ENCODE measurements at places on chromosomes 4 and X.

DNA sequence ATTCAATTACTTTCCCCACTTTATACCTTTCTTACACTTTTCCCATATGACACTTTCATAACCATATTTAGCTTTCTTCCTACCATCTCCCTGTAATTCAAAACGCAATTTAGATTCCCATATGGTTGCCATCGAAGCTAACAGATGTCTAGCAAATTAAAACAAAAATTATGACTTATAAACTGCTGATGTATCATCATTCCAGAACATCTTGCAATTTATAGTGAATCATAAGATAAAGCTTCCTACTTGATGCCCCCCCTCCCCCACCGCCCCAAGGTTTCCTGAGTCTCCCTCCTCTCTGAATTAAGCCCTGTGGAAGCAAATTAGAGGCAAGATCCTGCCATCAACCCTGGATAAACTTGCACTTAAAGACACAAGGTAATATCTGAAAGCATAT is 5.4 kb downstream of the TSPAN5 start:
- no peaks in the 10 kb centered on the region for H3K27me3 ChIP-seq
- H3K36me3 ChIP-seq: no peaks in the 10 kb centered on the region
- H3K27ac ChIP-seq: no peak overlapping the region
- H3K4me1 ChIP-seq: no peaks in the 10 kb centered on the region

DNA sequence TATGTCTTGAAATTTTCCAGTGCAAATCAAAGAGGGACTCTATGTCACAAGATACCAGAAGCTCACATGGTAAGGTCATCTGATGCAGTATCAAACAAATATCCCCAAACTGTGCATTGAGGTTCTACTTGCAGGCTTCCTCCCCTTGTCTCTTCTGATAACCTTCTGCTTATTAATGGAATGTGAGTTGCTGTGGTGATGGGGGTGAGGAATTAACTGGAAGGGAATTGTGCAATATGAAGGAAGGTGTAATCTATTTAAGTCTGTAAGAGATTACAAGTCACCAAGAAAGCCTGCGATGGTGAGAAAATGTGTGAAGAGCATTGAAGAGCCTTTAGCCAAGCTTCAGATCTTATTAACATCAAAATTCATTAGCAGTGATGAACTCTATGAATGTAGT is 15.4 kb upstream of the MAGED1 start:
- no peak overlapping the region for H3K4me3 ChIP-seq
- H3K27ac ChIP-seq: no peak overlapping the region
- H3K36me3 ChIP-seq: no peaks in the 10 kb centered on the region

DNA sequence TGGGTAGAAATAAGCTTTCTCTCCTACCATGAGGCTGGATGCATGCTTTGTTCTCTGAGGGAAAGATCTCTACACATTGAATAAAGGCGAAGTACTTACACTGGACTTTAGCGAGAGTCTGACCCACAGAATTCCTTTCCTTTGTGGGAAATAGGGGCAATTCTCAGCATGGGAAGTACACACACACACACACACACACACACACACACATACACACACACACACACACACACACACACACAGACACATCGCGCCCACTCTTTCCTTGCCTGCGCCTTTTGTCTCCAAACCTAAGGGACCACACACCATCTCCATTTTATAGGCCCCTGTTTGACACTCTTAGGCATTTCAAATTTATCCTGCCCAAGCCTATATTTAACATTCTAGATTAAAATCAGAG is 83.8 kb downstream of the LUZP4 start:
- no peaks in the 10 kb centered on the region for H3K4me1 ChIP-seq
- H3K4me3 ChIP-seq: no peak overlapping the region
- no peaks in the 10 kb centered on the region for H3K36me3 ChIP-seq
- H3K27ac ChIP-seq: no peak overlapping the region
- DNase-seq: no peak
- no peaks in the 10 kb centered on the region for H3K27me3 ChIP-seq

DNA sequence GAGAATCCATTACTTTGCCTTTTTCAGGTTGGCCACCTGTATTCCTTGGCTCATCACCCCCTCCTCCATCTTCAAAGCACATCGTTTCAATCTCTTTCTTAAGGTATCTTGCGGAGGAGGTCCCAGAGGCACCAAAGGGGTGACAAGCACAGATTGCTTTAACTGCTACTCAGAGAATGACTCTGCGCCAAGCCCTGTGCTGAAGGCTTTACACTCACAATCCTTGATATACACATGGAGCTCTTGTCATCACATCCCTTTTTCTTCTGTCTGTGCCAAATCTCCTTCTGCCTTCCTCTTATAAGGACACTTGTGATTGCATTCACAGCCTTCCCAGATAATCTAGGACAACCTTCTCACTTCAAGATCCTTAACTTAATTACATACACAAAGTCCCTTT is 134.7 kb upstream of the MAMLD1 start:
- DNase-seq: peak; percentile 26
- H3K36me3 ChIP-seq: no peaks in the 10 kb centered on the region
- no peak overlapping the region for H3K4me3 ChIP-seq
- H3K27ac ChIP-seq: no peak overlapping the region
- no peaks in the 10 kb centered on the region for H3K4me1 ChIP-seq

GRCh38 chr4:61210186-61210939 is 10.2 kb downstream of the ADGRL3 start:
- H3K27ac ChIP-seq: no peak overlapping the region
- H3K27me3 ChIP-seq: no peaks in the 10 kb centered on the region
- no peaks in the 10 kb centered on the region for H3K4me1 ChIP-seq
- H3K36me3 ChIP-seq: no peaks in the 10 kb centered on the region

DNA sequence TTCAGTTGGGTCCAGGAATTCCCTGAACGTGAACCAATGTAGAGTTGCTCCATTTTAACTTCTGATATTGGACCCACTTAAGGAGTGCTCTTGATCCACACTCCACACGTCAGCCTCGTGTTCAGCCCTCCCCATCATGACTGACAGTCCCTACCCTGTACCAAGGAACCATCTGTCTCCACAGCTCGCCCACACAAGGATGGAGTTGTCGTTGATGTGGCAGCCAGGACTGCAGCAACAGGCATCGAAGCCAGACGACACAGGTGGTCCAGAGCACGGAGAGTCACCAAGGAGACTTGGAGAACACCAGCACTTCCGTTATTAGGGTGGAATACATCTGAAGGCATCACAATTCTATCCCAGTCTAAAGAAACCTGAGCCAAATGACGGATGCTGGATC is 472.1 kb upstream of the NR3C2 start:
- no peak overlapping the region for H3K27ac ChIP-seq
- H3K4me1 ChIP-seq: no peaks in the 10 kb centered on the region
- DNase-seq: no peak
- no peak overlapping the region for H3K4me3 ChIP-seq

GRCh38 chrX:40415675-40416074 is 165.1 kb upstream of the ATP6AP2 start:
- no peak overlapping the region for H3K27ac ChIP-seq
- no peaks in the 10 kb centered on the region for H3K4me1 ChIP-seq
- H3K27me3 ChIP-seq: no peaks in the 10 kb centered on the region
- H3K36me3 ChIP-seq: no peaks in the 10 kb centered on the region
- no peak overlapping the region for H3K4me3 ChIP-seq

DNA sequence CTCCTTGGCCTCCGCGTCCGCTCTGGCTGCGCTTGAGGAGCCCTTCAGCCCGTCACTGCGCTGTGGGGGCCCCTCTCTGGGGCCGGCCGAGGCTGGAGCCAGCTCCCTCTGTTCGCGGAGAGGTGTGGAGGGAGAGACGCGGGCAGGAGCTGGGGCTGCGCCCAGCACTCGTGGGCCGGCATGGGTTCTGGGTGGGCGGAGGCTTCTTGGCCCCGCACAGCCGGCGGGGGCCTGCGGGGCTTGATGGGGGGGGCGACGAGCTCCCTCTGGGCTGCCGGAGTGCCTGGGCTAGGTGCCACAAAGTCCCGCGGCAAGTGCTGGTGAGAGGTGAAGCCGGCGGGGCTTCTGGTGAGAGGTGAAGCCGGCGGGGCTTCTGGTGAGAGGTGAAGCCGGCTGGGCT is 61.9 kb downstream of the ANKRD50 start:
- no peaks in the 10 kb centered on the region for H3K36me3 ChIP-seq
- DNase-seq: no peak
- no peak overlapping the region for H3K4me3 ChIP-seq
- H3K27me3 ChIP-seq: no peaks in the 10 kb centered on the region

GRCh38 chrX:133265331-133265730 is 47.2 kb upstream of the TFDP3 start:
- DNase-seq: no peak
- no peaks in the 10 kb centered on the region for H3K4me1 ChIP-seq
- no peaks in the 10 kb centered on the region for H3K27me3 ChIP-seq

DNA sequence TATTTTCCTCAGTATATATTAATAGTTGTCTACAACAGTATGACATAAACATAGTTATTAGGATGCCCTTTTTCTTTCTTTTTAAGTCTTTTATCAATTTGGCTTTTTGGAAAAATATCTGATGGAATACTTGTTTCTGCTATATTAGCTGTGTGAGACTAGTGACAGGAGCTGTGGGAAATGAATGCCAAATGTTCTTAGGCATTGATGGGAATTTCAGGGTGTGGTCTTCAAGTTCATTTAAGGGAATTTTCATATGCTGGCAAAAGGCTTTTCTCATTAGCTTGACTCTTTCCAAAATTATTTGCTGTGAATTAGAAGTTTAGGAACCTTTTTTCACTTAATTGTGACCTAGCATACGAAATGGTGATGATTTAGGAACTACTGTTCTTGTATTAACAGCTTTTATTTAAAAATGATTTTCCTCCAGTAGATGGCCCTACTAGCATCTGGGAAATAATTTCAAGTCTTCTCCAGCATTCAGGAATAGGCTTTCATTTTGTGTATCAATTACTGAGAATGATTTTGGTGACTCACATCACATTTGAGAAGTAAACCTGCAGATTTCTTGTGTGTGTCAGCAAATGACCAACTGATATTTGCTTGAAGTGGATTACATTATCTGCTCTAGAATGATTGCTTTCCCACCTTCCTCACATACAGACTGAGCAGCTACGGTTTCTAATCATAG is 70.9 kb downstream of the HTT start:
- peaks cover 46% of the 10 kb centered on the region for H3K36me3 ChIP-seq
- H3K27ac ChIP-seq: no peak overlapping the region
- no peak overlapping the region for H3K4me3 ChIP-seq
- H3K27me3 ChIP-seq: no peaks in the 10 kb centered on the region
- DNase-seq: no peak

- H3K36me3 ChIP-seq: no peaks in the 10 kb centered on the region
- H3K27ac ChIP-seq: no peak overlapping the region
- no peaks in the 10 kb centered on the region for H3K27me3 ChIP-seq
- no peaks in the 10 kb centered on the region for H3K4me1 ChIP-seq
- no peak overlapping the region for H3K4me3 ChIP-seq
- no peak for DNase-seq
Observed at GRCh38 chr4:148693913-148694649, 251.9 kb upstream of the NR3C2 start.

GRCh38 chrX:31057691-31058090 is 14.2 kb downstream of the FTHL17 start:
- no peak for DNase-seq
- no peaks in the 10 kb centered on the region for H3K27me3 ChIP-seq
- no peak overlapping the region for H3K27ac ChIP-seq

DNA sequence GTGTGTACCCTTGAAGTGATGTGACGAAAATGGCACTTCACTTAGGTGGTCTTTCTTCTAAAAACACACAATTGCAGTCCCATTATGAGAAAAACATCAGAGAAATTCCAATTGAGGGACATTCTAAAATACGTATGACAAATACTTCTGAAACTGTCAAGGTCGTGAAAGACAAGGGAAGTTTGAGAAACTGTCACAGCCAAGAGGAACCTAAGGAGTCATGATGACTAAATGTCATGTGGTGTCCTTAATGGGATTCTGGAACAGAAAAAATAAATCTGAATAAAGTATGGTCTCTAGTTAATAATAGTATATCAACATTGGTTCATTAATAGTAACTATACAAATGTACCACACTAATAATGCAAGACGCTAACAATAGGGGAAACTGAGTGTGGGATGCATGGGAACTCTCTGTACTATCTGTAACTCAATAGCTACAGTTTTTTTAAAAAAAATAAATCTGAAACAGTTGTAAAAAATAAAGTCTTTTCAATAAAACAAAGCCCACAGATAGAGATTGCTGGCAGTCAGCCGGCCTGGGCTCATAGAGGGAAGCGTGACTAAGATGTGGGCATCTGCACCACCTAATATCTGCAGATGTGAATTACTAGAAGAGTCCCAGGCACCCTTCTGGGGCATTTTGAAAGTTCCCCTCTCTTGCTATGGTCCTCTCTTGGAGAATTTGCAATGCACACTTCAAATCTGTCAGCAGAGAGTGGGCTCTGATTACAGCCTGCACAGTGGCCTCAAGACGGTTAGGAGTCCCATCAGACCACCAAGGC is 47.6 kb downstream of the MID1IP1 start:
- H3K4me1 ChIP-seq: no peaks in the 10 kb centered on the region
- H3K27me3 ChIP-seq: no peaks in the 10 kb centered on the region
- H3K4me3 ChIP-seq: no peak overlapping the region
- DNase-seq: no peak

- H3K4me1 ChIP-seq: no peaks in the 10 kb centered on the region
- no peak overlapping the region for H3K4me3 ChIP-seq
- no peak overlapping the region for H3K27ac ChIP-seq
Observed at GRCh38 chr4:25321703-25322102, 9.1 kb downstream of the ZCCHC4 start.

GRCh38 chrX:97673135-97673534 is 789.4 kb downstream of the RPA4 start:
- H3K36me3 ChIP-seq: no peaks in the 10 kb centered on the region
- no peak for DNase-seq
- H3K27me3 ChIP-seq: no peaks in the 10 kb centered on the region
- H3K27ac ChIP-seq: no peak overlapping the region
- no peaks in the 10 kb centered on the region for H3K4me1 ChIP-seq

DNA sequence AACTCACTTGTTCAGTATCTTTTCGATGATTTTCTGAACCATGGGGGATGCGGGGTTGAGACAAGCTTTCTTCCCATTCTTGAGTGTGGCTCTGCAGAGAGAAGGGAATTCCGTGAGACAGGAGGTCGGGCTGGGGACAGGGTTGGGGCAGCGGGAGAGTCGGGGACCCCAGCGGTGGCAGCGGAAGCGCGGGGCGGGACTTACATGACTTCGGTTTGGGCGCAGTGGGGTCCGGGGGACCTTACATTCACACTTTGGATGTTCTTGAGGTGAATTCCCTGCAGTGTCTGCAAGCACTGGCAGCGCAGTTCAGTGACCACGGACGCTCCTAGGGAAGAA is 434 bp downstream of the CXCL3 start:
- peak overlapping the region; percentile 75 for H3K27ac ChIP-seq
- no peaks in the 10 kb centered on the region for H3K36me3 ChIP-seq
- DNase-seq: no peak
- peak overlapping the region; percentile 66 for H3K4me3 ChIP-seq

DNA sequence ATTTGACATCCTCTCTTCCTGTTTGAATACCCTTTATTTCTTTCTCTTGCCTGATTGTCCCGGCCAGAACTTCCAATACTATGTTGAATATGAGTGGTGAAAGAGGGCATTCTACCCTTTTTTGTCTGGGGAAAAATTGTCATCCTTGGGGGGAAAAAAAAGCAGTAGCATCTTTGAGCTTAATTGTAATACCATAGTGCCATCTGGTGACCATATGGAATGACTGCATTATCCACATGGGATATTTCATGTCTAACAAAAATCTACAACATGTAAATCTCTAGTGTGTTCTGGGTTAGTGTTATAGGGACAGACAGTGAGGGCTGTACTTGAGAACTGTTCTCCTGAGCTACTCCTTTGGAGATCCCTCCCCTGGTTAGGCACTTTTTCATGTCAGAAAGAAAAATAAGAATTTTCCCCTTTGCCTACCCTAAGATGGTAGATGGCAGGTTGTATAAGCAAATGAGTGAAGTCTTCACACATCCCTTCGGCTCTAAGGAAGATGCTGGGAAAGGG is 26.0 kb downstream of the CAPN6 start:
- H3K4me3 ChIP-seq: no peak overlapping the region
- H3K36me3 ChIP-seq: no peaks in the 10 kb centered on the region
- H3K4me1 ChIP-seq: no peaks in the 10 kb centered on the region
- DNase-seq: no peak

All from right atrium auricular region (tissue), 2 donors.